DMS53 (cell line): ENCODE measurements at places on chromosomes 1 and 21.

GRCh38 chr1:1121611-1122077 lies 5.8 kb upstream of the C1orf159 start:
- DNase-seq, result peak; percentile 78

GRCh38 chr1:30683699-30684098 lies 39.7 kb downstream of the MATN1 start:
- no peak for DNase-seq

DNA sequence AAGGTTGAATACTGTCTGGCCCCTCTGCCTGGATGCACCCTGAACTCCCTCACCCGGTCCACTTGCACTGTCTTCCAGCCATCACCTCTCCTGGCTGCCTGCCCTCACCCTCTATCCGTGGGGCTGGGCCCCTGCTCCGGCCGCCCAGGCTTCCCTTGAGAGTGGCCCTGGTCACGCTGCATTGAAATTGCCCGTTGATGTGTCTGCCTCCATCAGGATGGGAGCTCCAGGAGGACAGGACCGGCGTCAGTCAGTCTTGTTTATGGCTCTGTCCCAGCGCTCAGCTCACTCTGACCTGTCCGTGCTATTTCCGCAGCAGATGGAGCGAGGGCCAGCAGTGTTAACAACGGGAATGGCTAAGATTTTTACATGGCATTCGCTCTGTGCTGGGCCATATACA lies 34.9 kb downstream of the FOXO6 start:
- peak; percentile 39 for DNase-seq

DNA sequence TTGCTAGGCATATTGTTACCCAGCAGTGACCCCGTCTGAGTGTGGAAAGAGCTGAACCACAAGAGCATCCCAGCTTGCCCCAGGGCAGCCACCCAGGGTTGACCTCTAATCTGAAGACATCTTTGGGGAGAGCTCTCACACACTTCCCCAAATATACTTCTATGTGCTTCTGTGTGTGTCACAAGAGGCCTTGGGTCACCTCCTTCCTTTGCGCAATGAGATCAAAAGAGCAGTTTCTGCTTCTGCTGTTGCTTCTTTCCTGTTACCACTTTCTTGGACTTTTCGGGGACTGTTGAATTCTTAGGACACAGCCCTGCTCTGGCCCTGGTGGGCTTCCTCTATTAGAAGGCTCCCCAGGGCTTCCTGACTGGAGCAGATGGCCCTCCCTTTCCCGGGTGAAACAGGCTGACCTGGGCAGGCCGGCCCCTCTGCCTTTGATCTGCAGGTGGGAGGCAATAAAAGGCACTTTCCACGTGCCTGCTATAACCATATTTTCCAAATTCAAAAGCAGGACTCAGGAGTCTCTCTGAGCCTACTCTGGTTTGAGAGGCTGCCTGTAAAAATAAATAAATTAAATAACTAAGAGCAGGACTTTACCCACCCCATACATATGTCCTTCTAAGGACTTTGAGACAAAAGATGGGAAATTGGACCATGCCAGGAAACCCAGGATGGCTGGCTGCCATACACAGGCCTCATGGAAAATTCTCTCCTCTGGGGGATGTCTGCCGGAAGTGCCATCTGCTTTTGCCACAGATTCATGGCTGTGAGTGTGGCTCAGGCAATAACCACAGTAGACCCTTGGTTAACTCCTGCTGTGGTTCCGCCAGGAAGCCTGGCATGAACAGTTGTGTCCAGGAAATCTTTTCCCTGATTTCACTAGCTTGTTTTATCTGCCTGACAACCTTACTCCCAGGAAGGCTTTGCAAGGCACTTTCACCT lies 28.3 kb upstream of the RCSD1 start:
- DNase-seq, result no peak

GRCh38 chr1:5351366-5351765 lies 640.9 kb downstream of the NPHP4 start:
- DNase-seq, result no peak

GRCh38 chr1:2778220-2778592 lies 23.3 kb downstream of the TTC34 start:
- no peak for DNase-seq

GRCh38 chr1:206909883-206910318 lies 11.8 kb downstream of the FCMR start:
- peak; percentile 48 for DNase-seq

DNA sequence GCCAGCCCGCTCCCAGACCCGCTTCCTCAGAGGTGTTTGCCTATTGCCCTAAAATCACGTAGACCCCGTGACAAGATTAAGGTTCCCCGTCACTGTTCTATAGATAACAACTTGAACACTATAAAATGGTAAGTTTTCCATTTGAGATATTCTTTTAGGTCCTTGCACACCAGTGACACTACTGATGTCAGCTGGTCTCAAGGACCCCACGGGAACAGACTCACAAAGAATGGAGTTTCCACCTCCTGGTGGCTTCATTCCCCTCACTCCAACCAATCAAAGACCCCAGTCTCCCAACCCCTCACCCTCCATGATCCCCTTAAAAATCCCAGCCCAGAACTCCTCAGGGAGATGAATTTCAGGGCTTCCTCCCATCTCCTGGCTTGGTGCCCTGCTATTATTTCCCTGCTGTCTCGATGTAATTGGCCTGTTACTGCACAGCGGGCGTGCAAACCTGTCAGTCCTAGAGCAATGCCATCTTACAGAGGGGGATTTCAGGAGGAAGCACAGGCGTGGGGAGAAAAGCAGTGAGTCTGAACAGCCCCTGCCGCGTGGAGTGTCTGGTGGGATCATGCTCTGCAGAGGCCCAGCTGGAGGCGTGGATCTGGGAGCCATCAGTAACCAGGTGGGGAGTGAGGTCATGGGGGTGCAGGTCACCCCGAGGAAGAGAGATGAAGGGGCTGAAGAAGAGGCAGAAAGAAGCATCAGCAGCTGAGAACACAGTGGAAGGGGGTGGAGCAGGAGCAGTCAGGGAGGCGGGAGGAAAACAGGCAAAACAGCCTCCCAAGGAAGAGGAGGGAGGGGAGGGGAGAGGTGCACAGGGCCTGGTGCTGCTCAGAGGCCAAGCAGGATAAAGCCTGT lies 35.1 kb upstream of the LBR start:
- peak; percentile 14 for DNase-seq

DNA sequence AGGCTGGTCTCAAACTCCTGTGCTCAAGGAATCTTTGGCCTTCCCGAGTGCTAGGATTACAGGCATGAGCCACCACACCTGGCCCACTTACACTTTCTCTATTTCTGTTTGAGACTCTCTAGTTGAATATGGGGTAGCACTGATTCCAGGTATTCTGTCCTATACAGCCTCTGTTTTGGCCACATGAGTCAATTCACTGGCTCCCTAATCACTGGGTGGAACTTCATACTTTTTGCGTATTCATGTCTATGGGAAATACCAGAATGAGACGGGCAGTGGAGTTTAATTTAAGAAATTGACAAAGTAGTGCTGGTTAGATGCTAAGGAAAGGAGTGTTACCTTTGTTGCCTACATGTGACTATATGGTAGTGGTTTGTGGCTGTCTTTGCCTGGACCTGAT lies 35.5 kb downstream of the MACF1 start:
- DNase-seq, result no peak

- DNase-seq, result peak; percentile 98
Observed at GRCh38 chr1:100354971-100355394, 2.7 kb downstream of the CDC14A start.

GRCh38 chr1:219159946-219160645 lies 13.6 kb upstream of the LYPLAL1 start:
- DNase-seq, result no peak

GRCh38 chr1:39380036-39380435 lies 111.4 kb upstream of the BMP8A start:
- no peak for DNase-seq

- DNase-seq, result no peak
Observed at GRCh38 chr1:178796013-178796412, 71.0 kb downstream of the RALGPS2 start.

DNA sequence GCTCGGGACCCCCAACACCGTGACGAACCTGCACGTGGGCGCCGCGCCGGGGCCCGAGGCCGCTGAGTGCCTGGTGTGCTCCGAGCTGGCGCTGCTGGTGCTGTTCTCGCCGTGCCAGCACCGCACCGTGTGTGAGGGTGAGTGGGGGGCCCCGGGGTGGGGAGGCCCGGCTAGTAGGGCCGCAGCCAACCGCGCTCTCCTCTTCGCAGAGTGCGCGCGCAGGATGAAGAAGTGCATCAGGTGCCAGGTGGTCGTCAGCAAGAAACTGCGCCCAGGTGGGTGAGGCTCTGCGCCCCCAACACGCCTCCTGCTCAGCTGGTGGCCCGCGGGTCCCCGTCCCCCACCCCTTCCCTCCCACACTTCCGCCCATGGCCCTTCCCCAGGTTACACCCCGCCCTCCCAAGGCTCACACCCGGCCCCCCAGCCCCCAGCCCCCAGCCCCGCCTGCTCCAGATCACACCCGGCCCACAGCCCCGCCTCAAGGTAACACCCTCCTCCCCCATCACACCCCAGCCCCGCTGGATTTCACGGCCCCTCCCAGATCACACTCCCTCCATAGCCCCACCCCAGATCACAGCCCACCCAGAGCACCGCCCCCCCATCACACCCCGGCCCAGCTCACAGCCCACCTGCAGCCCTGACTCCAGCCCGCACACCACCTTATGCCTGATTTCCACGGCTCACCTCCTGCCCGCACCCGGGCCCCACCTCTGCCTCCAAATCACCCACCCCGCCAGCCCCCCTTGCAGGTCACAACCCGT lies 2.4 kb upstream of the MMP23B start:
- DNase-seq, result no peak

DNA sequence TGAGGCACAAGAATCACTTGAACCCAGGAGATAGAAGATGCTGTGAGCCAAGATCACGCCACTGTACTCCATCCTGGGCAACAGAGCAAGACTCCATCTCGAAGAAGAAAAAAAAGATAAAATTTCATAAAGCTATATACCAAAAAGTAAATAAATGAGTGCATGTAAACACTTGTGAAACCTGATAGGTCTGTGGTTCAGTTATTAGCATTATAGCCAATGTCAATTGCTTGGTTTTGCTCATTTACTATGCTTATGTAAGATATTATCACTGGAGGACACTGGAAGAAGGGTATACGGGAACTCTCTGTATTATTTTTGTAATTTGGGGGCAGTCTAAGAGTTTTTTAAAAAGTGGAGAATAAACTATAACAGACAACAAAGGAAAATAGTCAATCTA lies 17.7 kb upstream of the TAL1 start:
- DNase-seq, result peak; percentile 26

DNA sequence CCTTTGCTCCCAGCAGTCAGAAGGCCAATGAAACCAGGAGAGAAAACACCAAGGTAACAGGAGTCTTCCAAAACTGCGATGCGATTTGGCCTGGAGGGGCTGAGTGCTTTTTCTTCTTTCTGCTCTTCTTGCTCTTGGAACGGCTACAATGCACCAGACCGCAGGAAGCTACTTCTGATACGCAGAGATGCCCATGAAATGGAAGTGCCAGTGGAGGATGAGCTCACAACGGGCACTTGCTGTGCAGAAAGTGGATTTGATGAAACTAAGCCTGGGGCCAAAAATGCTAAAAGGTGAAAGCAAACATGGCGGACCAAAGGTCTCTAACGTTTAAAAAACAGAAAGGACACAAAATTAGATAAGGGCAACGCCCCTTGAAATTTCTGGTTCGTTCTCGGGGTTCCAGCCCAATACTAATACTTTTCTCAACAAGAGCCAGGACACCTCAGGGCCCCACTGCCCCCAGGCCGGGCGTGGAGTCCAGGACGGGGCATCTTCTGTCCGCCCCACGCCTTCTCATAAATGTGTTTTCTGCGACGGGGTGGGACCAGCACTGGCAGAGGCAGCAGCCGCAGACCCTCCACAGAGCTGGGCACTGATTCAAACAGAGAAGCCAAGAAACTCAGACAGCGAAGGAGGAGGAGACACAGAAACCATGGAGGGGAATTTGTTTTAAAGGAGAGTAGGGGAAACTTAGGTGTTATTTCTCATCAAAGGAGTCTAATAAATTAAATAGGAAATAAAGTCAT lies 101.3 kb downstream of the CRYAA start:
- no peak for DNase-seq

- DNase-seq, result no peak
Observed at GRCh38 chr1:22876359-22877111, 96.1 kb downstream of the LACTBL1 start.

GRCh38 chr1:60581455-60582220 lies 500.7 kb upstream of the NFIA start:
- no peak for DNase-seq

DNA sequence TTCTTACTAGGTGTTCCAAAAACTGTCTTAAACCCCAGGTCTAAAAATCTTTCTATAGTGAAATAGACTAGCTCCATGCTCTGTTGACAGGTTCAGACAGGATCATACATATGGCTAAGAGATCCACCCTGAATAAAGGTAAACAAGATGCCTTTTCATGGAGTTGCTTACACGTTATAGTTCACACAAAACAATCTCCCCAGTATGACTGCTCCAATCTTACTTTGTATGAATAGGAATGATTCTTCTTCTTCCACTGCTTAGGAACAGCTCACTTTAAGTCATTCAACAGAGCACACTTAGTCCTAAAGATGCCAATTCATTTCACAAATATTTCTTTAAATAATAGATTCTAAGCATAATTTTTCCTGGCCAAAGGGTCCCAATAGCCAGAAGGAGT lies 16.0 kb downstream of the ELK4 start:
- DNase-seq, result no peak

DNA sequence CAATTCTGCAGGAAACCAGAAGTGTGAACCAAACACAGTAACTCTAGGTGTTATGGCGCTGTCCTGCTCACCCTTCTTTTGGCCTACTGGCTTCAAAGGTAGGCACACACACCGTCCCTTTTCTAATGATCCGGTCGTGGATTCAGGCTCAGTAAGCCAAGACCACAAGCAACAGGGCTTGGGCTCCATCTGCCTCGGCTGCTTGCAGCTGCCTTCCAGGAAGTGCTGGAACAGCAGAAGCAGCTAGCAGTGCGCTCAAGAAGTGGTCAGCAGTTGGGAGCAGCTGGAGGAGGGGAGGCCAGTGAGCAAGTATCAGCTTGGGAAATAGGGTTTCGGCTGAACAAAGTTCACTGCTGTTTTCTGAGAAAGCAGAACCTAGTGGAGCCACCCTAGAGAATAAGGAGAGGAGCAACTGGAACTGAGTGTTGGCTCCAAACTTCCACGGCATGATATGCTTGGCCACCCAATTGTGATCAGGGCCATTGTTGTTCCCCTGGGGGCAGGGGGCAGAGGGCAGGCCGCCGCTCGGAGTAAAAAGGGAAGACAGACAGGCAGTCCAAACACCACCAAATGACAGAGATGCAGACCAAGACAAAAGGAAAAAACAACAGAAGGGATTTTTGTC lies 173.4 kb downstream of the TOMM20 start:
- DNase-seq, result peak; percentile 92
